ENCODE measurements at places on chromosomes 5 and 9.

- DNase-seq, result no peak
Observed at GRCh38 chr5:82374637-82375036, 96.5 kb upstream of the RPS23 start.

- DNase-seq, result no peak
Observed at GRCh38 chr5:143331956-143332355, 71.5 kb downstream of the NR3C1 start.

DNA sequence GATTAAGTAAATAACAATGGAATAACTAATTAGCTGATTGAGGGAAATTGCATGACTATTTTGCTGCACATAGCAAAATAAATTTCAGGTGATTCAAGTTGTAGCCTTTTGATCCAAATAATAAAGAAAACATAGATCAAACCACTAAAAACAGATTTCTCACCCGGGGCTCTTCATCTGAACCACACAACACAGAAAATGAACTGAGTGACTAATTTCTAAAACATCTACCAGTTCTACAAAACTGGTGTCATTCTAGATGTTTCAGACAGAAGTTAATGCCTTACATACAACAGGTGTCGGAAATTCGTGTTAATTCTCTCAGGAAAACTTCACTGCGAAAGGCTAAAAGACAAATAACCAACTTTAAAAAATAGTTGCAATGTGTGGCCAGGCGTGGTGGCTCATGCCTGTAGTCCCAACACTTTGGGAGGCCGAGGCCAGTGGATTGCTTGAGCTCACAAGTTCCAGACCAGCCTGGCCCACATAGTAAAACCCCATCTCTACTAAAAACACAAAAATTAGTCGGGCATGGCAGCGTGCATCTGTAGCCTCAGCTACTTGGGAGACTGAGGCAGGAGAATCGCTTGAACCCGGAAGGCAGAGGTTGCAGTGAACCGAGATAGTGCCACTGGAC is 6.9 kb downstream of the PROP1 start:
- no peak for DNase-seq

DNA sequence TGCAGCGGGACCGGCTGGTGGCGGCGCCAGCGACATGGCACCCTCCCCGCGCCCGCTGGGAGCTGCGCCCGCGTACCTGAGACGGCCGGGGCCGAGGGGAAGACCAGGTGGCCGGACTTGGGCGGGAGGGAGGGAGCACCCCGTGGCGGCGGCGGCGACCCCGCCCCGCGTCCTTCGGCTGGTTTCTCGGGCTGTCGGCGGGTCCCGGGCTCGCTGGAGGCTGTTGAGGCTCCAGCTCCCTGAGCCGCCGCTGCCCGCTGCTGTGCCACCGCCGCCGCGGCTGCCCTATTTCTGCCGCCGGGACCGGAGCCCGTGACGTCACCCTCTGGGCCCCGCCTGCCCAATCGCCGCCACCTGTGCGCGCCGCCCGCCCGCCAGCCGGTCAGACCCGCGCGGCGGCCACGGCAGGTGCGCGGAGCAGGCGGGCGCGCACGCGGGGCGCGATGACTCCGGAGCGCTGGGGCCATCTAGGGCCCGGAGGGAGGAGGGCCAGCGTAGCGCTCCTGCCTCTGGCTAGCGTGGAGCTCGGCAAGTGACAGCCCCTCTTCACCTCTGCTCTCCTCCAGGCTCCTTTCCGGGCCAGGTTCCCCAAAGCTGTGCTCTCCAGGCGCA is at the start of gene FSTL4:
TSS of gene FSTL4 (minus strand) at position 293 of the 612 bp plus-strand sequence.
- peak; percentile 75 for DNase-seq

DNA sequence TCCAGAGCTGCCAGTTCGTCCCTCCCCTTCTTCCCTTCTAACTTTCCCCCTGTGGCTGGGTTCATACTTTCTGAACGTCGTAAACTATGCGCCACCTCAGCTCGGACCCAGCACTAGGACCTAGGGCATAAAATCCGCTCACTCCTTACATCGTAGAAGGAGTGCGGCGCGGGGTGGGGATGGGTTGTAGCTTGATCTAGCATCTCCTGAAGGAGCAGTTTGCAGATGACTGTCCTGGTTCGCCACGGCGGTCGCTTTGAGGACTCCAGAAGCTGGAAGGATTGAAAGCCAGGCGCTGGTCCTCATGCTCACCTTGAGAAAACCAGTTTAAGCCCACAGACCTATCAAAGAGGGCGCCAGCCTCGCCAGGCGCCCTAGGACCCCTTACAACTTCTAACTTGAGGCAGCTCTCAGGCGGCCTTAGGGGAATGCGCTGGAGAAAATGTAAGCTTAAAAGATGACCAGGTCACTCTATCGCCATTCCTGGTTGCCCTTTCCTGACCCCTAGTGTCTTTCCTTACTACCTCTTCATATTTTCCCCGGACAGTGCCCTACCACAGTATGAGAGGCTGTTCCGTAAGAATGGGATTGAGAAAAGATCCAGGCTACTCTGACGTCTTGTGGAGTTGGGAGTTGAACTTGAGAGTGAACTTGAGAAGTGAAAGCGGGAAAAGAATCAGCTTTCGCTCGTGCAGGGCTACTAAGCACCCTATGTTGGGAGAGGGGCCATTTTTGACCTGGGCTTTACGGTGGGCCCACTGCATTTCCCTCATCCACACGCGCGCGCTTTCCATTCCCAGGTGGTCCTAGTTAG is 2.8 kb downstream of the RORB start:
- DNase-seq, result peak; percentile 43

DNA sequence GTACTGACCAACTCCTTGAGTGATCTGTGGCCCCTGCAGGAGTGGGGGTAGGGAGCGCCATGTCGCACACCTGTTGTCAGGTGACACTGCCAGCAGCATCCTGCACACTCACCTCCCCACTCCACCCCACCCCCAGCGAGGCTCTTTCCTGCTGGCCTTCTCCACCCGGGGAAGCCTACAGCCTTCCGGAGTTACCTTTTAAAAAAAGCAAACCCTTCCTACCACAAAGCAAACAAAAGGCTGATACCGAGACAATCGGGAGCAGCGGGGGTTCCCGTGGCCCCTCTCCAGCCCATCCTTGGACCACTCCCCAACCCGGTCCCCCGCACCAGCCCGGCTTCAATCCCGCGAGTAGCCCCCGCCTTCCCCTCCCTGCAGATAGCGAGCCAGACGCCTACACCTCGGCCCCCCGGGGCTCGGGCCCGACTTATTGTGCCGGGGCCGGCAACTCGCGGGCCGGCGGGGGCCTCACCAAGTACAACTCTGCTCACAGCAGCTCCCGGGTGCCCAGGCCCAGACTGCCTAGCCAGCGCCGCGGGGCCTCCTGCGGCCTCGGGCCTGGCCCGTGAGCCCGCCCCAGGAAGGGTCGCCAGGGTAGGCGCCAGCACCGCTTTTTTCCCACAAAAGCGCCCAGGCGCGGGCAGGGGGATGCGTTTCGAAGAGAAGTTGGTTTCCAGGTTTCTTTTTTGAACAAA is 724 bp downstream of the MACROH2A1 start:
- DNase-seq, result peak; percentile 58

DNA sequence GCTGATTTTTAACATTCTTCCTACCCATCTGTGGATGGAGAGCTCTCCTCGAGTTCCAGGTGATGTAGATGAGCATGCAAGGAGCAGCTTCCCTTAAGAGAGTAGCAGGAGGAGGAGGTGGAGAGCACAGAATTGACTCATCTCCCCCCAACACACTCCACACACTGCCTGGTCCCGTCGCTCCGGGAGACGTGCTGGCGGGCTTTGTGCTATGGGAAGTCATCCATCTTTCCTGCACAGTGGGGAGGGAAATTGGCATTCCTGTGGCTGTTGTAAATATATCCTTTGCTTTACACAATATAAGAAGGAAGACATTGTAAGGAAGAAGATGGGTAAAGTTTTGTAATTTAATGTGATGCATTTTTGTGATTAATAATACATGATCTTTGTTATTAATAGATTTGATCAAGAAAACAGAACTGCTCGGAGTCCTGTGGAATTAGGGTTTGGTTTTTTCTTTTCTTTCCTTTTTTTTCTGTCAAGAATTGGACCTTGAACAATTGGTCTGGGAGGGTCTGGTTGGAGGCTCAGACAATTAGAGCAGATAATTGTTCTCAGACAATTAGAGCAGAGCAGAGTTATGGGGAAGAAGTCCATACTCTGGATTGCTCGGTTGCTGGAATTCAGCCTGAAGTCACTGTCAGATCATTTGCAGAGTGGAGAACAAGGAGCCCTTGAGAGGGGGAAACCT is 297.8 kb downstream of the GADD45G start:
- DNase-seq, result peak; percentile 14

DNA sequence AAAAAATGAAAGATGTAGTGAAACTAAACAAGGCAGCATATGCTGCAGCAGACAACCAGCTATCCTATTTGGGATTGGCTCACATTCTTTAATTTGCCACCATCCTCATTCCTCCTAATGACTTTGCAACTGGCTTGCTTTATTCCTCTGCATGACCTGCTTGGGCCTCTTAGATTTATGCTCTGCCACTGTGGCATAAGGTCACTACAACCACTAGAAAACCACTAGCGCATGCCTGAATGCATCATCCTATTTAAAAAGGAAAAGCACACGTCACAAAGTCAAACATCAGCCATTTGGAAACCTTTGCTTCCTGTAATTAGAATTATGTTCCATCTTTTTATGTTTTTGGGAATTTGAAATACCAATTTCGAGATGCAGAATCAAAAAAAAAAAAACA is 40.8 kb upstream of the CCDC152 start:
- DNase-seq, result no peak

GRCh38 chr5:41843456-41844370 is 26.5 kb downstream of the OXCT1 start:
- no peak for DNase-seq

DNA sequence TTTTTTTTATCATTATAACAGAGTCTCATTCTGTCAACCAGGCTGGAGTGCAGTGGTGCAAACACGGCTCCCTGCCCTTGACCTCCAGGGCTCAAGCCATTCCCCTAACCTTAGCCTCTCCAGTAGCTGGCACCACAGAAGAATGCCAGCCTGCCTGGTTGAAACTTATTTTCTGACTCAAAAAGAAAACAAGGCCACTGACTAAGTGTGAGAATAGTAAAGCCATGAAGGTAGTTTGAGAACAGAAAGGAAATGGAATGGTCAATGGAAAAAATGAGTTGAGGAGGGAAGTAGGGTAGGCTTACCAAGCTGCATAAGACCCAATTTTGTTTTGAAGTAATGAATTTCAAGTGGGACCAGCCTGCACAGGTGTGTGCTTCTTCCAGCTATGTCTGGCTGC is 82.8 kb upstream of the RORB start:
- DNase-seq, result no peak

DNA sequence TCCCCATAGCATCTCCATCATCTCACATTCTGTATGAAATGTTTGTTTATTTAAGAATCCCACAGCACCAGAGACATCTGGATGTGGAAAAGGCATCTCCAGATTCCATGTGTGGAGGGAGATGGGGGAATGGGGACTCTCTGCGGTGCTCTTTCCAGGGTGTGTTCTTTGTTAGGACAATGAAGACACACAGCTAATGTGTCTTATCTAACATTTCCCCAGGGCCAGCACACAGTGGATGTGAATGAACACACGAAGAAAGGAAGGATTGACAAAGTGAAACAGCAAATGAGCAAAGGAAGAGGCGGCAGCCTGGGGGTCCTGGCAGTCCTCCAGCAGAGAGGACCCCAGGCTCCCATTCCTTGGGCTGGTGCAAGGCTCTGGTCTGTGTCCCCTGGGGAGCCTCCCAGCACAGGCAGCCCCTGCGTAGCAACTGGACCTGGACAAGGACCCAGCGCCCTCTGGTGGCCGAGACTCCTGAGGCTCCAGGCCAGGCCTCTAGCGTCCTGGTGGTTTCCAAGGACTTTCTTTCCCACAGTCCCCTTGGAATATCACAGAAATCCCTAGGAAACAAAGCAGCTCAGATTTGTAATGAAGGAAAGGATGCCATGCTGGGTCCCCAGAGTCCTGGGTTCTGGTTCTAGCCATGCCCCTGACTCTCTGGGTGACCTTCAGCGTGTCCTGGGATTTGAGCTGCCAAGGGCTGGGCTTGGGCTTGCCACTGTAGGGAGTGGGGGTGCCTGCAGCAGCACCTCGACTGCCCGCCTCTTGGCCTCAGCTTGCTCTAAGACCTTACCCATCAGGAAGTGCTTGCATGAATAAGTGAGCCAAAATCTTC is 3.5 kb upstream of the PDLIM7 start:
- DNase-seq, result peak; percentile 94
